ENCODE measurements at places on chromosomes 12 and 14.

GRCh38 chr12:120388691-120389481, 19.9 kb upstream of the MSI1 start:
- DNase-seq: no peak

GRCh38 chr12:118046430-118046829, 14.5 kb downstream of the WSB2 start:
- DNase-seq: no peak

DNA sequence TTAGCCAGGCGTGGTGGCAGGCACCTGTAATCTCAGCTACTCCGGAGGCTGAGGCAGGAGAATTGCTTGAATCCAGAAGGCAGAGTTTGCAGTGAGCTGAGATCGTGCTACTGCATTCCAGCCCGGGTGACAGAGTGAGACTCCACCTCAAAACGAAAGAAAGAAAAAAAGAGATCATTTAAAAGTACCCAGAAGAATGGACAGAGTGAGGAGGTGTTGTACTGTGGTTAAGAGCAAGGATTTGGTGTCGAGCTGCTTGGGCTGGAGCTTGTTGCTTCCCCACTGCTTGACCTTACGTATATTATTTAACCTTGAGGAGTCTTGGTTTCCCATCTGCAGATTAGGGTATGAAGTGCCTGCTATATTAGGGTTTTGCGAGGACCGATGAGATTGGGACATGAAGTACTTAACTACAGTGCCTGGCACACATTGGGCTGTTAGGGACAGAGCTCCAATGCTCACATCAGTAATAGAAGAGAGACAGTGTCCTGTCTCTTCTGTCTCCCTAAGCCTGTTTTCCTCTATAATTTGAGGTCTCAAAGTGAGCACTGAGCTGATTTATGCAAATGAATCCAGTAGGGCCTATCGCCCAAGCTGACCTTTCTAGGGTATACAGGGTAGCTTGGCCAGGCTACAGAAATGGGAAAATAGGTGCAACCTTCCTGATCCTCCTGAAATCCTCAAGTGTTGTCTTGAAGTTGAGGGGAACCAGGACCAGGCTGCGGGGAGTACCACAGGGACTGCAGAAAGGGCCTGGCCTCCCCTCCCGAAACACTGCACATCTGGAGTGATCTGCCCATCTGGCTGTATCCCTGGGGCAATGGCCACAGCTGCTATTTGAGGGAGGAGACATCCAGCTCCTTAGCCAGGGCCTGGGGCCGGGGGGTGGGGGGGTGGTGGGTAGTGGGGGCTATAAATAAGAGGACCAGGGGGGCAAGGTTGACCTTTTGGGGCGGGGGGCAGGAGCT, 8.6 kb upstream of the HDAC7 start:
- DNase-seq: no peak

GRCh38 chr14:35385042-35385839, 19.3 kb downstream of the NFKBIA start:
- DNase-seq: no peak

DNA sequence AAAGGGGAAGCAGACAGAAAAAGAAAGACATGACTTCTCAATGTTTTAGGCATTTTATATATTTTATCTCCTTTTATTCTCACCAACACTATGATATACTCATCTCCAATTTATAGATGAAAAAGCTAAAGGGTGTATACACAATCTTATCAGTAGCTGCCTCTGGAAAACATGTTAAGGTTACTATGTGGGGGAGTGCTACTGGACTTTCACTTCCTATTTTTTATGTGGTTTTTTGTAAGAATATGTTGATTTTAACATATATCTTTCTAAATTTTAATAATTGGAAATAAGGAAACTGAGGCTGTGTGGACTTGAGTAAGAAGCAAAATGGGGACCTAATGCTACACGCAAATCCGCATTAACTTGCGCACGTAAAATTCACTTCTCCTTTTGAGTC, 99.6 kb upstream of the PDE3A start:
- DNase-seq: no peak

GRCh38 chr12:125346362-125346761, 281.1 kb downstream of the AACS start:
- no peak for DNase-seq

DNA sequence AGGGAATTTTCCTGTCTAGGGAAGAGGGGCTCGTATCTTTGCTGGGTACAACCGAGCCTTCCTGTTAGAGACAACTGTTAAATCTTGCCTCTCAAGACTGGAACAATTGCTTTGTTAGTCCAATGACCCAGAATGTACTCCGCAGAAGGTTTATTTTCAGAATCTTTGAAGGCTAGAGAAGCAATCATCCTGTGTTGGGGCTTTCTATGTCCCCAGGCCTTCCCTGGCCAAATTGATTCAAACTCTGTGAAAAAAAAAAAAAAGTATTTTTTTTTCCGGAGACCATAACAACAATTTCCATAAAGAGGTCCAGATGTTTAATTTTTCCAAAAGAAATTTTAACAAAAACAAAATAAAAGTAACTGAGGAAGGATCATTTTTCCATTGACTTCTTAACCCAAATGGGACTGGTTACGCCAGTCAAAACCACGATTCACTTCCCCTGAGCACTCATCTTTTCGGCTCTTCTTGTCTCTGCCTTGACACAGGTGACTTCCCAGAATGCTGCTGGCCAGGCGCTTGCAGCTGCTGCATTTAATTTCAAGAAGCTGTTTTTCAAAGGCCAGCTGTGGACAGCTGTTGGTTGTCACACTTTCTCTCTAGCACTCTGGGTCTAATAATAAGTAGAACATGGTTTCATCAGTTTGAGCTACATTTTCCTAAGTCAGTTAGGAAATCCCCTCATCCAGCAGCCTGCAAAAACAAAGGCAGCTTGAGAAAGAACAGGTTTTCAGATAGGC, 81.6 kb upstream of the MANSC4 start:
- no peak for DNase-seq

DNA sequence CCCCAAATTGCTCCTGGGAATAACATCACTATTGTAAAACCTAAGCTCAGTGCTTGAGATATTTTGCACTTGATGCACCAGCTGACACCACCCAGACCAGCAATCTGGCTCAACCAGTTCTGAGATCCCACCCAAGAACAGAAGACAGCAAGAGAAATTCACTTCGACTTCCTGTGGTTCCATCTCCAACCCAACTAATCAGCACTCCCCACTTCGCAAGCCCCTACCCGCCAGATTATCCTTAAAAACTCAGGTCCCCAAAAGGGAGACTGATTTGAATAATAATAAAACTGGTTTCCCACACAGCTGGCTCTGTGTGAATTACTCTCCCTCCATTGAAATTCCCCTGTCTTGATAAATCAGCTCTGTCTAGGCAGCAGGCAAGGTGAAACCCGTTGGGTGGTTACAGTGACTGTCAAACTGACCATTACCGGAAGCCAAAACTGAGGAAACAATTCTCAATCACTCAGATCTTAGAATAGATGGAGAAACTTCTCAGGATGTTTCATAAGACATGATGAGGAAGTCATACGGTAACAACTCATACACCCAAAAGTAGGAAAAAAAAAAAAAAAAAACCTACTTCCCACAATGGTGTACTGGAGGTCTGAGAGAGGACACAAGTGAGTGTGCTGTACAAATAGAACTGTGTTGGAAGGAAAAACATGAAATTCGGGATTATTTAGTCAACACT, 92.4 kb downstream of the TMTC1 start:
- DNase-seq: no peak

DNA sequence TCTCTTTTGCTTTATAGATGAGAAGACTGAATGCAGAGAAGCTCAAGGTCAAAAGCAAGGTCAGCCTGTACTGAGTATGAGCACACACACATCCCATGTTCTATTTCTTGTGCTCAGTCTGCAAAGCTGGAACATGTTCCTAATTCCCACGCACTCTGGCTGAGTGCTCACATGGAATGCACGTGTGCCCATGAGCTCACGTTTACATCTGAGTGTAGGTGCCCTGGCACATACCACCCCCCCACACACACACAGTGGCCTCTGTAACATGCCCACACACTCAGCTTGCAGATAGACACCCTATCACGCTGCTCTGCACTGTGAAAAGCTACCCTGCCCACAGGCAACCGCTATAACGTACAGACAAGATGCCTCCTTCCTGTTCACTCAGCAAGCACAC, 700.1 kb downstream of the MED13L start:
- no peak for DNase-seq

DNA sequence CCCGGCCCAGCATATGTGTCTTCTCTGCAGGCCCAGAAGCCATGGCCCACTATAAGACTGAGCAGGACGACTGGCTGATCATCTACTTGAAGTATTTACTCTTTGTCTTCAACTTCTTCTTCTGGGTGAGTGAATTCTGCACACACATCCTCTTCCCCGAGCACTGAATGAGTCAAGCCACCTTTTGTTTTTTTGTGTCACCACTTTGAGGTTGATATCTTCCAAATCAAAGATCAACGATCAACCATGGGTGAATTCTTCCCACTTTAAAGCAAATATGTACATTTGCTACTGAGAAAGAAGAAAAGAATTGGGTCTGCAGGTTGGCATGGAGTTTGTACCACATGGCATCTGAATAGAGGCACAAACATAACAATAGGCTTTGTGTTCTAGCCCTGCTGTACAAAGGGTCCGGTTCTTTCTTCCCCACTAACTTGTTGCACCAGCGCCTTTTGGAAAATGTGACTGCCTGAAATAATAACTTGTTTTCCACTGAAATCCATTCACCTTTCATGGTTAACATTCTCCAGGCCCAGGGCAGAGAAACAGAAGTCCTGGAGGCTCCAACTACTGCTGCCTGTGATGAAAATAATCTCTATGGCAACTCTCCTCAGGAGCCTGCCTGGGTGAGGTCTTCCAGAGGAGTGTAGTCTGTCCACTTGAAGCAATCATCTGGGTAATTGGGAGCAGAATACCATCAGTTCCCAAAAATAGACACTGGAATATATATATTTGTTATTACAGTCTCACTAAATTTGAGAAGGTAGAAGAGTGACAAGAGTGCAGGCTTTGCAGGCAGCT, 27.6 kb downstream of the TSPAN11 start:
- DNase-seq: no peak

GRCh38 chr14:46352844-46353243, 298.7 kb downstream of the RPL10L start:
- no peak for DNase-seq

DNA sequence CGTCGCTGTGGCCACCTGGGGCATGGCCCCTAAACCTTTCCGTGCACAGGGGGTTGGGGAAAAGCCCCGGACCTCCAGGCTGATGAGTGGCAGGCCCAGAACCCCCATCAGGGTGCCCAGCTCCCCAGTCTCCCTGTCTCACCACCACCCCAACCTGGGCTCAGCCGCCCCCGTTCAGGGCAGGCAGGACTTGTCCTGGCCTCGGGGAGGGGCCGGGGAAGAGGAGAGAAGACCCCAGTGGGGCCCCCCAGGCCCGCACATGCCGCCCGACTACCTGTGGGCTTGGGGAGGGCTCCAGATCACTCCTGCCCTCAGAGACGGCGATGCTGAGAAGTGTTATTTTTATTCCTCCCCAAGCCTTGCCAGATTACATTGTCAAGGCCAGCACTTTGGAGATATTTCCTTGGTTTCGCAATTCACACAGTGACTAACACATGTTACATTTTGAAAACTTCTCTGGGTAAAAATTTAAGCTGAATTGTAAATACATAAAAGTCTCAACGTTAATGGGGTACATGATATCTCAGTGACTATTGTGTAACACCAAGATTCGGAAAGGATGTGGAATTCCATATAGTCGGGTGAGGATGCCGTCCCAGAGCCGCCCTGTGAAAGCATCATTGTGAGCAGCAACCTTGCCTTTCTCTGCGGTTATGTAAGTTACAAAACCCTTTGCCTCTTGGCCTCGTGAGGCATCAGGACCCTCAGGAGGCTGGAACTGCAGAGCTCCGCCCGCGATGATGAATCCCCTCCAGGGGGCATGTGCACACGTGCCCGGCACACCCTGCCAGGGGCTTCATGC, 85.6 kb upstream of the DIO3 start:
- no peak for DNase-seq

DNA sequence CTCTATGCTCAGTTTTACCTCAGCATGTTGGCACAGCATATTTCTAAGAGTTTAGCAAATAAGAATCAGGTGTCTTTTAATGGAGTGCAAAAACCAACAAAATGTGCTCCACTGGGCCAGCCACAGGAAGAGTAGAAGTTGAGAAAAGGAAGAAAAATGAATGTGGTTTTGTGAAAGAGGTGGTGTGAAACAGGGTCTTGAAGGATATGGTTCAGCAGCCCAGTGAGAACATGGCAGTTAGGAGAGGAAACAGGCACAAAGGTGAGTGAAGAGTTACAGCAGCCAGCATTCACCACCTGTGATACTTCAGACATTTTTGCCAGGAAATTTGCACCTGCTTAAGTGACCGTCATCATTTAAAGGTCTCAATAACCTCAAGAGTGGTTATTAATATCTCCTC, 2.4 kb downstream of the STAB2 start:
- no peak for DNase-seq

GRCh38 chr14:39974036-39974435, 541.8 kb upstream of the FBXO33 start:
- DNase-seq: no peak

DNA sequence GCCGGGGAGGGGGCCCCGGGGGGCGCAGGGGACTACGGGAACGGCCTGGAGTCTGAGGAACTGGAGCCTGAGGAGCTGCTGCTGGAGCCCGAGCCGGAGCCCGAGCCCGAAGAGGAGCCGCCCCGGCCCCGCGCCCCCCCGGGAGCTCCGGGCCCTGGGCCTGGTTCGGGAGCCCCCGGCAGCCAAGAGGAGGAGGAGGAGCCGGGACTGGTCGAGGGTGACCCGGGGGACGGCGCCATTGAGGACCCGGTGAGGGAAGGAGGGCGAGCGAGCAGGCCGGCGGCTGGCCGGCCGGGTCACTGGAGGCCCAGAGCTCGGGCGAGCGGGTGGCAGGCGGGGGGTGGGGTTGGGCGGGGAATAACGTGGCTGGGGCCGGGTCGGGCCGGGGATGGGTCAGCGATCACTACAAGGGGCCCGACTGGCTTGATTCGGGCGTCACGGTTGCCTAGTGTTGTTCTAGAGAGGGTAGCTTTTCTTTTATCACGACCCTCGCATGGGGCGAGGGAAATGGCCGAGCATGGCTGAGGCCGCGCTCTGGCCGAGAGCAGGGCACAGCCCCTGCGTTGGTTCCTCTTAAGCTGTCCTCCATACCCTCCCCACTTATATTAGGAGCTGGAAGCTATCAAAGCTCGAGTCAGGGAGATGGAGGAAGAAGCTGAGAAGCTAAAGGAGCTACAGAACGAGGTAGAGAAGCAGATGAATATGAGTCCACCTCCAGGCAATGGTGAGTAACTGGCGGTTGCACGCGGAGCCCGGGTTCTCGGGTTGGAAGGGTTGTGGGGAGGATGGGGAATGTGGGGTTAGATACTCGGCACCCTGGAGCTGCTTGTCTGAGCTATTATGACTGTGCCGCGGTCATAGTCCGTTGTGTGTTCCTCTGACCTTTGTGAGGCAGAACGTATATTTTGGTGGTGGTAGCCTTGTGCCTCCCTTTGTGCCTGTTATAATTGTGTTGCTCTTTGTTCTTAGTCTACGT, 603 bp downstream of the PABPN1 start:
- no peak for DNase-seq

DNA sequence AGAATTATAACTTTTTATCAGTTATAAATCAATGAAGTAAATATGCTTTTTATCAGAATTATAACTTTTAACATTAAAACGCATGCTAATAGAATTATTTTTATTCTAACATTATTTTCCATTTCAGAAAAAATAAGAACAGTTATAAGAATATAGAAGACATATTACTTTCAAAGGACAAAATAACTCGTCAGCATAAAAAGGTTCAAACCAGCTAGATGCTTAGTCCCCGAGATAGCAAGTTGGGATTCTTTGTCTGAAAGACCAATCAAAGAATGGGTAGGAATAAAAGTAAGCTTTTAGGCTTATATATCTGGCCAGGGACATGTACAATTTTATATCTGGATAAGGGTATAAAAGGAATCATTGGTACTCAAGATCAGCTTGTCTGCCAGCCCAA, 66.0 kb downstream of the GPR137C start:
- DNase-seq: no peak
